Sigmoid colon (tissue), 7 donors: ENCODE measurements at places on chromosomes 13 and 19. TPM values are rescaled to one million over a fixed set of nuclear protein-coding genes. Genes with fewer than 3 reads are reported as not detected.

GRCh38 chr19:46408664-46409039 lies 4.7 kb downstream of the CCDC8 start:
- DNase-seq = peak; percentile 93
- no peaks in the 10 kb centered on the region for H3K36me3 ChIP-seq
- peaks cover 23% of the 10 kb centered on the region for H3K27me3 ChIP-seq

GRCh38 chr19:504616-505015 lies 2.7 kb upstream of the TPGS1 start:
- DNase-seq = no peak
- H3K27me3 ChIP-seq = peaks cover 4% of the 10 kb centered on the region
- peaks cover 16% of the 10 kb centered on the region for H3K4me1 ChIP-seq
- no peaks in the 10 kb centered on the region for H3K36me3 ChIP-seq

DNA sequence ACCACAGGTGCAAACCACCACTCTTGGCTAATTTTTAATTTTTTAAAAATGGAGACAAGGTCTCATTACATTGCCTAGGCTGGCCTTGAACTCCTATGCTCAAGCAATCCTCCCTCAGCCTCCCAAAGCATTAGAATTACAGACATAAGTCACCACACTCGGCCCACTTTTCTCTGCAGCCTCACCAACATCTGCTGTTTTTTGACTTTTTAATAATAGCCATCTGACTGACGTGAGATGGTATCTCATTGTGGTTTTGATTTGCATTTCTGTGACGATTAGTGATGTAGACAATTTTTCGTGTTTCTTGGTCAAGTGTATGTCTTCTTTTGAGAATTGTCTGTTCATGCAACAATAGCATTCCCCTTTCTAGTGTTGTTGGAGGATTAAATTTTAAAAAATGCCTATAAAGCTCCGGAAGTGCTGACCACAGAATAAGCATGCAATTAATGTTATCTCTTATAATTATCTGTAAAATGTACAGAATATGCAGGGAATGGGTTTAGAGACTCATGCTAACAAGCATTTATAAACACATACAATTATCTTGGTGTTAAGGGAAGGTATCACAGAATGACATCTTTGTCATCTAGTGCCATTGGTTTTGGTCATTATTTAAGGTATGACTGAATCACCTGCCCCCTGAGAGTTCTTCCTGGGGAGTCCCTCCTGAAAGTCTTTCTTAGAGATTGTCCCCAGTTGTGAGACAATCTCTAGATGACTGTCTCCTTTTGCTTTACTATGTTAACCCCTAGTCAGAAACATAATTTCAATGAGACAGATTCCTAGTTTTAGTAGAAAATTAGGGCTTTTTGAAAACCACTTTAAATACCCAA lies 118.5 kb upstream of the SERTM1 start:
- no peak for DNase-seq
- H3K27ac ChIP-seq = no peak overlapping the region
- H3K27me3 ChIP-seq = no peaks in the 10 kb centered on the region
- H3K36me3 ChIP-seq = no peaks in the 10 kb centered on the region
- no peak overlapping the region for H3K4me3 ChIP-seq
- no peaks in the 10 kb centered on the region for H3K4me1 ChIP-seq

DNA sequence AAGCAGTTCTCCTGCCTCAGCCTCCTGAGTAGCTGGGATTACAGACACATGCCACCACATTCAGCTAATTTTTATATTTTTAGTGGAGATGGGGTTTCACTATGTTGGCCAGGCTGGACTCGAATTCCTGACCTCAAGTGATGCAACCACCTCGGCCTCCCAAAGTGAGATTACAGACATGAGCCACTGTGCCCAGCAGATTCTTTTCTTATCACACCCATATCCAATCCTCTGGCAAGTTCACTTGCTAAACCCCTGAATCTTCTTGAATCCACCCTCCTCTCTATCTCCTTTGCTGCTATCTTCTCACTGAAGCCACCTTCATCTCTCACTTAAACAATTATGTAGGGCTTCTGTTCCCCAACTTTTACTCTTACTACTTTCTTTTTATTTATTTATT lies 17.5 kb downstream of the TMEM143 start:
- no peaks in the 10 kb centered on the region for H3K27me3 ChIP-seq
- H3K4me1 ChIP-seq = no peaks in the 10 kb centered on the region
- no peak overlapping the region for H3K27ac ChIP-seq
- H3K4me3 ChIP-seq = no peak overlapping the region
- no peak for DNase-seq

- H3K27me3 ChIP-seq = no peaks in the 10 kb centered on the region
- no peaks in the 10 kb centered on the region for H3K36me3 ChIP-seq
- H3K4me1 ChIP-seq = peaks cover 22% of the 10 kb centered on the region
- H3K4me3 ChIP-seq = peak overlapping the region; percentile 81
- H3K27ac ChIP-seq = peak overlapping the region; percentile 76
- peak; percentile 83 for DNase-seq
Measured at GRCh38 chr19:39031368-39032062, 834 bp downstream of the FBXO27 start.

- H3K27me3 ChIP-seq = no peaks in the 10 kb centered on the region
- no peak for DNase-seq
- no peak overlapping the region for H3K27ac ChIP-seq
- no peaks in the 10 kb centered on the region for H3K36me3 ChIP-seq
- no peaks in the 10 kb centered on the region for H3K4me1 ChIP-seq
Measured at GRCh38 chr13:74424455-74424854, 290.3 kb upstream of the KLF12 start.

GRCh38 chr13:62130062-62130970 lies 714.7 kb upstream of the PCDH20 start:
- no peaks in the 10 kb centered on the region for H3K4me1 ChIP-seq
- DNase-seq = no peak
- no peak overlapping the region for H3K4me3 ChIP-seq
- H3K27ac ChIP-seq = no peak overlapping the region
- no peaks in the 10 kb centered on the region for H3K36me3 ChIP-seq

DNA sequence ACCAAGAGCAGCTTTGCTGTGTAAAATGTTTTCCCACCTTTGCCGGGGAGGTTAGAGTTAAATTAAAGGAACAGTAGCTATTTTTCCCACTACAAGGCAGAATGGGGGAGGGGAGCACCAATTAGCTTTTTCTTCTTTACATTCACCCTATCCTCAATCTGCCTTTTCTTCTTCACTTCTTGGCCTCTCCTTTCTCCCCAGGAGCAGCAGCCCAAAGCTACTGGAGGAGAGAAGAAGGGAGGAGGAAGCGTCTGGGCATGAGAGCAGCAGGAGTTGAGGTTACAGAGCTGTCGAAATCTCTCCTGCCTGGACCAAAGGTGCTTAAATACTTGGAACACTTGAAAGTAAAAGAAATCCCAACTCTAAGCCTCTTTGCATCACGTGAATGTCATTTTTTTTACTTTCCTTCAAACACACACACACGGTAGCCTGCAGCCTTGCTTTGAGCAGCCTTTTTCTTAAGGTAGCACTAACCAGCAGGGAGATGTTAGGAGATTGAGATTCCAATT lies 39.0 kb upstream of the WASF3 start:
- no peak overlapping the region for H3K27ac ChIP-seq
- no peaks in the 10 kb centered on the region for H3K27me3 ChIP-seq
- H3K4me3 ChIP-seq = no peak overlapping the region
- no peaks in the 10 kb centered on the region for H3K36me3 ChIP-seq
- no peak for DNase-seq

- H3K36me3 ChIP-seq = no peaks in the 10 kb centered on the region
- no peak for DNase-seq
- no peaks in the 10 kb centered on the region for H3K4me1 ChIP-seq
- no peak overlapping the region for H3K27ac ChIP-seq
- no peaks in the 10 kb centered on the region for H3K27me3 ChIP-seq
Measured at GRCh38 chr13:94195715-94196114, 283.8 kb downstream of the DCT start.

DNA sequence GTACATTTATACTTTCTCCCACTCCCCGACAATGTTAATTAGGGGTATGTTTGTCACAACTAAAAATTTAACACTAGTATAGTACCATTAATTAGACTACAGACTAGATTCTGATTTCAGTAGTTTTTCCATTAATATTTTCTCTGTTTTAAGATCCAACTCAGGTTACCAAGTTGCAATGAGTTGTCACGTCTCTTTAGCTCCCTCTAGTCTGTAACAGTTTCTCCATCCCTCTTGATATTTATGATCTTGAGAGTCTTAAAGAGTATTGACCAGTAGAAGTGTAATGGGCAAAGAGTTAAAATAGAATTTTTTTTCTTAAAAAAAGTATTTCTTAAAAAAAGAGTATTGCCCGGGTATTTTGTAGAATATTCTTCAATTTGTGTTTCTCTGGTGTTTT lies 598.1 kb downstream of the TBC1D4 start:
- H3K36me3 ChIP-seq = no peaks in the 10 kb centered on the region
- H3K27me3 ChIP-seq = no peaks in the 10 kb centered on the region
- H3K4me1 ChIP-seq = no peaks in the 10 kb centered on the region
- no peak overlapping the region for H3K27ac ChIP-seq

DNA sequence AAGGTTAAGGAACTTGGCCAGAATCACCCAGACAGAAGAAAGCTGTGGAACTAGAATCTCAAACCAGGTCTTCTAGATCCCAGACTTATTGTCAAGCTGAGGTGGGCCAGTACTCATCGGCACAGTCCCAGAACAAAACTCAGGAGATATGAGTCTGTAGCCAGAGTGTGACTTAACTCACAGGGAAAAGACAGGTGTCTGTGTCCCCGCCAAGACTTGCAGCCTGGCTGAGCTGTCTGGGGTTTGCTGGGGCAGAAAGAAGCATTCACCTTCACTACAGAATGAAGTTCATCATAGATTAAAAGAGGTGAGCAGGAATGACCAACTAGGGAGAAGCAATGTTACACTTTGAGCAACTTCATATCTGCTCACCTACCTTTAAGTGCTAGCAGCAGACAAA lies 257.2 kb downstream of the FOXO1 start:
- H3K36me3 ChIP-seq = no peaks in the 10 kb centered on the region
- peaks cover 34% of the 10 kb centered on the region for H3K4me1 ChIP-seq
- no peak overlapping the region for H3K4me3 ChIP-seq
- peak overlapping the region; percentile 86 for H3K27ac ChIP-seq
- DNase-seq = no peak
- no peaks in the 10 kb centered on the region for H3K27me3 ChIP-seq

GRCh38 chr13:93730780-93731179 lies 504.2 kb downstream of the GPC6 start:
- no peaks in the 10 kb centered on the region for H3K27me3 ChIP-seq
- no peaks in the 10 kb centered on the region for H3K36me3 ChIP-seq
- DNase-seq = no peak
- H3K4me3 ChIP-seq = no peak overlapping the region

GRCh38 chr13:40993987-40994386 lies 25.1 kb downstream of the ELF1 start:
- no peaks in the 10 kb centered on the region for H3K36me3 ChIP-seq
- H3K27me3 ChIP-seq = no peaks in the 10 kb centered on the region
- no peak overlapping the region for H3K27ac ChIP-seq
- DNase-seq = no peak

DNA sequence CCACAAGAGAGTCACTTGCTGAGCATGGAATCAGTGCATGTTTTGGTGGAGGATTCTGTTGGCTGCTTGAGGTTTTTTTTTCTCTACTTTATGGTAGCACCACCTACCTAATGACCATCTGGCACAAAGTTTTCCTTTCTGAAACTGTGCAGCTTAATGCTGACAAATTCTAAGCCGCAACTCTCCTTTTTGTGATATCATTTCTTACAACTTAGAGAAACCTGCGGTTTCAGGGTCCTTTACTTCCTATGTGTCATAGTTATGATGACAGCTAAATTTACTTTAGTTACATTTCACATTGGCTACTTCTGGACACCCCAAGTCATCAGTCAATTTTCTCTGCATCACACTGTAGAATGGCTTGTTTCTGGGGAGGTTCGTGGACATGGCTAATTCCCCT lies 115.4 kb upstream of the TMTC4 start:
- H3K27me3 ChIP-seq = no peaks in the 10 kb centered on the region
- no peaks in the 10 kb centered on the region for H3K4me1 ChIP-seq
- no peak overlapping the region for H3K4me3 ChIP-seq
- DNase-seq = no peak

DNA sequence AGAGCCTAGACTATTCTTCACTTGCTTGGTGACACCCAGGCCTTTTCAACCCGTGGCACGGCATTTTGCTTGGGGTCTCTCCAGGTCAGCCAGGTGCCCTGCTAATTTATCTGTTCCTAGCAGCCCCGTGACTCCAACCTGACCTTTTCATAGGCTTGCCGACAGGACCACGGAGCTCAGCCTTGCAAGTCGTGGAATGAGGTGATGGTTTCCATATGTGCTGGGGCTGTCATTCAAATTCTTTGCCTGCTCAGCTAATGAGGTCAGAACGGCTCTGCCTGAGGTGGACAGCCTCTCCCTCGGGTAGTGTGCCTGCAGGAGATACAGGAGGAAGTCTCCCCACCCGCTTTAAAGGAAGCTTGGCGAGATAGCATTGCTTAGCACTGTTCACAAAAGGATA lies 61.0 kb downstream of the SHISA2 start:
- no peaks in the 10 kb centered on the region for H3K36me3 ChIP-seq
- no peak overlapping the region for H3K4me3 ChIP-seq
- H3K27ac ChIP-seq = no peak overlapping the region
- H3K4me1 ChIP-seq = no peaks in the 10 kb centered on the region
- DNase-seq = no peak

DNA sequence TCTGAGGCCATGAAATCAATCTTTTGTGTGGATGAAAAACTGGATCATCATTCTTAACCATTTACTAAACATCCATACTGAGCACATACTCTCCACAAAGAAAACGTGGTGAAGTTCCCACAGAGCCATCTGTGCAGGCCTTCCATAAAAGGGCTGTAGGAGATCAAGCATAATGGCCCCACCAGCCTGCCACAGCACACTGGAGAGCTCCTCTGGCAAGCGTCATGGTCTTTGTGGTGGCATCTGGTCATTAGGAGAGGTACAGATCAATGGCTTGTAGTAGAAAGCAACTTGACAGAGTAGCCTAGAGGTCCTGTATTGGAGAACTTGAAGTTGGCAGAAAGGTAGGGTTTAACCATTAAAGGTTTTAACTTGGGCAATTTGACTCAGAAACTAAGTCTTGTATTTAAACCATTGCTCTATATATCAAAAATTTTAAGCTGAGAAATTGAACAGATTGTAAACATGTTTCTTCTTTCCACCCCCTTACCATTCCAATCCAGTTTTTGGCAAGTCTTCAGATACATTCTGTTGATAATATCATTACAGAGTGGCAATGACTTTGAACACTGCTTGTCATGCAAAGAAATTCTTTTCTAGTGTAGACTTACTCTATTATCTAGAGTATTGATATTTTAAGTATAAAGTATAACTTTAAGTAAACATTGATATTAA lies 128.3 kb downstream of the LMO7 start:
- H3K27ac ChIP-seq = no peak overlapping the region
- peaks cover 5% of the 10 kb centered on the region for H3K4me1 ChIP-seq
- DNase-seq = no peak
- H3K4me3 ChIP-seq = no peak overlapping the region
- no peaks in the 10 kb centered on the region for H3K36me3 ChIP-seq
- H3K27me3 ChIP-seq = no peaks in the 10 kb centered on the region

DNA sequence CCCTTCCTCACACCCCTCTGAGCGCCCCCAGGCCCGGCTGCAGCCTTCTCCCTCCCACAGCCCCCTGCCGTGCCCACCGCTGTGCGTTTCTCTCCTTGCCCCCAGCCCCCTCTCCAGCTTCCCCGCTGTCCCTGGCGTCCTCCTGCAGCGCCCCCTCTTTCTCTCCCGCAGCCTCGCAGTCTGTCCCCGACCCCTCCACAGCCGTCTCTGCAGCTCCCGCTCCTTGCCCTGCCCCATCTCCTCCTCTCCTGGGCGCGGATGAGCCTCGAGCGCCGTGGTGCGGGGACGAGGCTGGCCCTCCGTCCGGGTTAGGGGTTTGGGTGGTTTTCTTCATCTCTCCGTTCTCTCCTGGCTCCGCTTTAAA lies 1.1 kb downstream of the KMT5C start:
- H3K4me3 ChIP-seq = peak overlapping the region; percentile 73
- peaks cover 4% of the 10 kb centered on the region for H3K27me3 ChIP-seq
- no peaks in the 10 kb centered on the region for H3K36me3 ChIP-seq
- DNase-seq = no peak
- peaks cover 27% of the 10 kb centered on the region for H3K4me1 ChIP-seq

NCR1 gene
- not detected for total RNA-seq

GNG7 gene
- 3.5 TPM for total RNA-seq

CLIP3 gene
- 22.5 TPM for total RNA-seq
